Tibial nerve (tissue), 4 donors: ENCODE measurements at places on chromosomes 4 and X.

DNA sequence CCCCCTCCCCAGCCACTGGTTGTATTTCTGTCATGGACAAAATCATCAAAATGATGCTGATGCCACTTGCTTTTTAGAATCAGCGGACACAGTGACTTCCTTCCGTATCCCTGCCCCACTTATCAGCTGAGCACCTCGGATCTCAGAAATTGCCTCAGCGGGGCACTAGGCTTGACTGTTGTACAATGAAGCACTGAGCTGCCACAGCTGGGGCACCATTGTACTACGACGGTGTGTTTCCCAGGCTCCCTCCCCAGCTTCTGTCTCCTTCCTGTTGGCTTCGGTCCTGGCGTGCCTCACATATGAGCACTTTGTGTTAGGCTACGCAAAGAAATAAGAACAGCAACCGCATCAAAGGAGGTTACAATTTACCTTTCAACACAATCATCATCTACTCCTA, 82.4 kb downstream of the F11 start:
- DNase-seq = no peak

DNA sequence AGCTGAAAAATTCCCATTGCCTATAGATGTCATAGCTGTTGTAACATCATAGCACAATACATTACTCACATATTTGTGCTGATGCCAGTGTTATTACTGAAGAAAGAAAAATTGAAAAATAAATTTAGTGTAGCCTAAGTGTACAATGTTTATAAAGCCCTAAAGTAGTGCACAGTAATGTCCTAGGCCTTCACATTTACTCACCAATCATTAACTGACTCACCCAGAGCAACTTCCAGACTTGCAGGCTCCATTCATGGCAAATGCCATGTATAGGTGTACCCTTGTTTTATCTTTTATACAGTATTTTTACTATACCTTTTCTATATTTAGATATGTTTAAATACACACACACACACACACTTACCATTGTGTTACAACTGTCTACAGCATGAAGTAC, 265.4 kb upstream of the MAGEB18 start:
- no peak for DNase-seq

DNA sequence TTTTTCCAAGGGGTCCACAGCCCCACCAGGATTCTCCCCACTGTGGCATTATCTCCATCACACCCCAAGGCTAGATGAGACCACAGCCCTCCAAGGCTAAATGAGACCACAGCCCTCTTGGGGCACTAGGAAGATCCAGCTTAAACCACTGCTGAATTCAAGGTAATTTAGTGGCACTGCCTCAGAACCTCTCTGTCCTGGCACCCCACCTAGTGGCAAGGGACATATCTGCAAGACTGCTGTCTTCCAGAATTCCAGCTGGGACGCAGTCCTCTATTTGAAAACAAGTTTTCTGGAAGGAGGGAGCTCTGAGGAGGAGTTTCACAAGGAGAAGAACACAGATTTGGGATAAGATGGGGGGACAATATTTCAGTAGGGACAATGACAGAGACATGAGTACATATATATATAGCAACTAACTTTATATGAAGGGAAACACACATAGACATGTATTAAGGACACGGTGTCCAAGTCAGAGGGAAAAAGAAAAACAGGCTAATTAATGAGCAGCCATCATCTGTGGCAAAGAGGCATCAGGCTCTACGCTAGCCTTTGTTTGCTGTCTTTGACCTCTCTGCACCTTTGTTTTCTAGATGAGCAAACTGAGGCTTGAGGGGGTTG, 9.3 kb downstream of the CETN2 start:
- no peak for DNase-seq

DNA sequence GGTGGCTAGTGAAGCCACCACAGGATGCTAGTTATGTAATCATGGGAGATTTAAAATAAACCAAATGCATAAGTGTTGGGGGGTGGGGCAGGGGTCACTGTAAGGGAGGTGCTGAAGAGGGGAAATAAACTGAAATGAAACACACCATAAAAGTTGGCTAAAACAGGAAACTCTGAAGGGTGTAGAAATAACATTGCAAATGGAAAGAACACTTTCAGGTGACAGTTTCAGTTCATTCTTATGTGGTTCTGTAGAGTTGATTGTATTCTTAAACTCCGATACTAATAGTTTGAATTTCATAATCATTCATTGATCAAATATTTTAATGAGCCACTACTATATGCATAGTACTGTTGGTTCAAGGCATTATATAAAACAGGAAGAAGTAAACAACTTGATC, 80.1 kb downstream of the HDAC8 start:
- no peak for DNase-seq

DNA sequence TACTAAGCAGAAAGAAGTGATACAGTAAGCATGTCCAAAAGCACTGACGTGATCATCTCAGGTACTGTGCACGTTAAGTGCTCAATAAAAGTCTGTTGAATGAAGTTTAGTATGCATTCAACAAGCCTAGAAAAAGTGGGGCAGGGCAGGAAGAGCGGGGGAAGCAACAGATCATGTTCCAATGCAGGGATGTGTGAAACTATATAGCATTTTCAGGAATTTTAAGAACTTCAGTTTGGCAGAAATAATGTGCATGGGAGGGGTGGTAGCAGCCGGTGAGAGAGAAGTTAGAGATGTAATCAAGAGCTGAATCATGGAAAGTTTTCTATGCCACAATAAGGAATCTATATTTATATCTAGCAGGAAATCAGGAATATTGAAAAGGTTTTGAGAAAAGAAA, 19.2 kb upstream of the CCNA2 start:
- no peak for DNase-seq

GRCh38 chr4:149785696-149786431, 29.8 kb downstream of the IQCM start:
- no peak for DNase-seq

GRCh38 chr4:5378002-5378401, 326.7 kb downstream of the STK32B start:
- peak; percentile 24 for DNase-seq
